CD8-positive, alpha-beta memory T cell (primary cell): ENCODE measurements at places on chromosomes 12 and 14. TPM values are rescaled to one million over a fixed set of nuclear protein-coding genes. Genes with fewer than 3 reads are reported as not detected.

Gene OLR1
- total RNA-seq, result 0.11 TPM

Gene HAL
- total RNA-seq, result 0.09 TPM

- no peak for DNase-seq
Observed at GRCh38 chr14:33837943-33838683, 112.8 kb downstream of the EGLN3 start.

DNA sequence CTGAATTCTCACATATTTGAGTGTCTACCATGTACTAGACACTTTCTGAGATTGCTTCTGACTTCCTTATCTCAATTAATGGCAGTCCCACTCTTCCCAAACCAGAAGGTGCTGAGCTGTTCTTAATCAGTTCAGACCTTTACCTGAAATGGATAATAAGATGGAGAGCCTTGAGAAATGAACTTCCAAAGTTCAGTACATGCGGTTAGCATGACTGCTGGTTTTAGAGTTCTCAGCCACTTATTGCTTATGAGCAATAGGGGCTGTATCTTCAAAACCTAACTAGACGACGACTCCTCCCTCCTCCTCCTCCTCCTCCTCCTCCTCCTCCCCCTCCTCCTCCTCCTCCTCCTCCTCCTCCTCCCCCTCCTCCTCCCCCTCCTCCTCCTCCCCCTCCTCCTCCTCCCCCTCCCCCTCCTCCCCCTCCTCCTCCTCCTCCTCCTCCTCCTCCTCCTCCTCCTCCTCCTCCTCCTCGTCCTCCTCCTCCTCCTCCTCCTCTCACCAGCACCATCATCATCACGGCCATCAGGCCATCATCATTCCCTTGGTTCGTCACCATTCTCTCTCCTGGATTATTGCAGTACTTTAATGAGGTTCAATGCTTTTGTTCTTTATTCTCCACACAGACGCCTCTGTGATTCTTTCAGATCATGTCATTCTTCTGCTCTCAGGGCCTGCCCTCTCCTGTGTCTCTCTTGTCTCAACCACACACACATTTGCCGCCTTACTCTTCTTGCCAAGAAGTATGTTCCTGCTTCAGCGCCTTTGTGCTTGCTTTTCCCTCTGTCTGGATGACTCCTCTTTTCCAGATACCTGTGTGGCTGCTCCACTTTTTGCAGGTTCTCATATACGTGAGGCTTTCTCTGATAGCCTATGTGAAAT lies 2.7 kb downstream of the PCNX1 start:
- no peak for DNase-seq

GRCh38 chr14:89990218-89990617 lies 34.5 kb downstream of the TDP1 start:
- DNase-seq, result no peak

DNA sequence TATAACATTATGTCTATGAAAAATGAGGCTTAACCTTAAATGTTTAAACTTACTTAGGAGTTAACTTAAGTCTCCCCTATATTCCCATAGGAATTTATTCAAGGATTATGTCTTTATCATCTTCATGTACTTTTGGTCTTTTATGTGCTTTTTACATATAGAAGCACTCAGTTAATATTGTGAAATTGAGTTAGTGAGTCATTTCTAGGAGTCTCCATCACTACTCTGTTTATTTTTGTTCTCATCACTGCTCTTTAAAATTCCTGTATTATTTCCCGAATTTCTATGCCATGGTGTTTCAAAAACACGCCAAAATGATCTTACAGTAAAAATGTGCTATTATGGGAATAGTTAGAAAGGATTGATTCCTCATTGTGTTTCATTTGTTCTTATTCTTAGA lies 31.6 kb downstream of the TBC1D15 start:
- DNase-seq, result no peak

DNA sequence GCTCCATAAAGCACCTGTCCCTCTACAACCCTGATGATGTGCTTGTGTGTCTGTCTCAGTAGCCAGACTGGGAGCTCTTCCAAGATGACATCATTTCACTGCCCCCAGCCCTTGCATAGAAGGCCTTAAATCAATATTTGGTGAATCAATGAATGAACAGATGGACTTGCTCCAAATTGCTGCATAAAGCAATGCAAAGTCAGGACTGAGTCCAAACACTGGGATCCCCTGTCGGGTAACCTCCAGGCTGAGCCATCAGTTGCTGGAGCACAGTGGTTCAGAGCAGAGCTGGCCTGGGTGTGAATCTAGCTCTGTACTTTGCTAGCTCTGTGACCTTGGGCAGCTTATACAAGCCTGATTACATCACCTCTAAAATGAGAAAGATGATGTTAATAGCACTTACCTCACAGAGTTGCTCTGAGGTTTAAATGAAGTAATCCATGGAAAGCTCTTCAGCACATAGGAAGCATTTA lies 120.3 kb upstream of the VASH1 start:
- no peak for DNase-seq

Gene ERP27
- 2.0 TPM for total RNA-seq

GRCh38 chr12:53254816-53255545 lies 13.1 kb upstream of the ESPL1 start:
- DNase-seq, result no peak

Gene KRT82
- not detected for total RNA-seq

- no peak for DNase-seq
Observed at GRCh38 chr14:103033681-103034096, 23.7 kb downstream of the CDC42BPB start.

Gene TAPBPL
- 29.1 TPM for total RNA-seq

Gene SLC38A4
- total RNA-seq, result not detected

Gene TC2N
- 43.1 TPM for total RNA-seq

DNA sequence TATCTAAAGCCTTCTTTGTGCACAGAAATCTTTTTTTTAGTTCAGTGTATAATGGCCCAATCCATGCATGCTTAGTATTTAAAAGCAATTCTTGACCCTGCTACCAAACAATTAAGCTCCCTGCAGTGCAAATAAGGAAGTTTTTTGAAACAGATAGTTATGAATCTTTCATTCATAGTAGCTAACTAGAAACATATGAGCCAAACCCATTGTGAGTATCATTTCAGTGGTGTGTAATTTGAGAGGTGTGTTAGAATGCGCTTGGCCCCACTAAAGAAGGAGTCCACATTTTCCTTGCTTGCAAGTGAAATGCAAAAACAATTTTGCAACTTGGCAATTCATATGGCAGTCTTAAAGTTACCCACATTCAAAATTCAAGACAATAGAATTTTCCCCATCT lies 14.4 kb downstream of the EPS8 start:
- DNase-seq, result no peak

- DNase-seq, result peak; percentile 2
Observed at GRCh38 chr12:8648576-8649205, 13.9 kb downstream of the MFAP5 start.

DNA sequence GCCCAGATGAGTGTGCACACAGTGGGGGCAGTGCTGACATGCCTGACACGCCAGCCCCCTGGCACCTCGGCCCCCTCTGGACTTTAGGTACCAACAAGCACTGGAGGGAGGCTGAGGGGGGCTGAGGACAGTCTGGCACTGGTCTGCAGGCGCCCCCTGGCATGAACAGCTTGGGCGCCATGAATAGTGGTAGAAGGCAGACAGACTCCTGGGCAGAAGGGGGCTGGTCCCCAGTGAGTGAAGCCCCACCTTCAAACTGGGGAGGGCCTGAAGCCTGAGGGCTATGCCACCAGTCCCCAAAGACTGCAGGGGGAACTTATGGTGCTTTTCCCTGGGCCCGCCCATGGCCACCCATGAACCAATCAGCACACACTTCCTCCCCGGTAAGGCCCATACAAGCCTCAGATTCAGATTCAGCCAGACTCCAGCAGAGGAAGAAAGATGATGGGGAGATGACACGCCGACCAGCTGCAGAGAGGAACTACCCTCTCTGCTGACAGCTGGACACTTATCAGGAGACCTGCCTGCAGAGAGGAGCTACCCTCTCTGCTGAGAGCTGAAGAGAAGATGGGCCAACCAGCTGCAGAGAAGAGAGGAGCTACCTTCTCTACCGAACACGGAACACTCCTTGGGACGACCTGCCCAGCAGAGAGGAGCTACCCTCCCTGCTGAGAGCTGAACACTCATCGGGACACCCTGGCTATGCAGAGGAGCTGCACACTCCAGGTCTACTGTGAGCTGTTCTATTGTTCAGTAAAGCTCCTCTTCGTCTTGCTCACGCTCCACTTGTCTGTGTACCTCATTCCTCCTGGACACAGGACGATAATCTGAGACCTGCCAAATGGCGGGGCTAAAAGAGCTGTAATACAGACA lies 324.5 kb downstream of the PCNX1 start:
- no peak for DNase-seq

DNA sequence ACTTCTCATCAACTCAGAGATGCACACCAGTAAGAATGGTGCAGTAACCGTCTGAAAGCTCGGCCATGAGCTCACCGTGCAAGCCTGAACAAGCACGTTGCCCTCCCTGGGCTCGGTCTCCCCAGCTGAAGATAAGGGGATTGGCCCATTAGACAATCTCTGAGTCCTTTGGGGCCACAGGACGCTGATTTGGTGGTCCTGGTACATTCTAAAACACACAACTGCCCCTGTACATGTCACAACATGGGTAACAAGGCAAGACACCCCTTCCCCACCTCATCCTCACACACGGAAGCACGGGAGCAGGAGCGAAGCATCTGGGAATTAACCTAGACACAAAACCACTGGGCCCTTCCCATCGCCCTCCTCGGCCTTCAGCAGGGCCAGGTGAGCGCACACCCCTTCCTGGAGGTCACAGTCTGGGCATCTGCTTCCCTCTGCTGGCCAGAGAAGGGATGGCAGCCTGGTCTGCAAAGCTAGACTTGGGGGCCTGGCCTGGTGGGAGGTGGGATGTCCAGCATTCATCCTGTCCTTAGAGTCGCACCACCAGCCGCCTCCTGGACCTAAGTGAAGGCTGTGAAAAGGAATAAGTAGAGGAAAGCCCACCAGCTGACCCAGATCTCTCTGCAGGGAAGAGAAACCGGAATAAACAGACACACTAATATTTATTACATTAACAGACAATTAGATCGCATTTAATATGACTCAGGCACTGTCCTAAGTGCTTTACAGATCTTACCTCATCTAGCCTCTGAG lies 18.9 kb upstream of the SMUG1 start:
- DNase-seq, result peak; percentile 72

DNA sequence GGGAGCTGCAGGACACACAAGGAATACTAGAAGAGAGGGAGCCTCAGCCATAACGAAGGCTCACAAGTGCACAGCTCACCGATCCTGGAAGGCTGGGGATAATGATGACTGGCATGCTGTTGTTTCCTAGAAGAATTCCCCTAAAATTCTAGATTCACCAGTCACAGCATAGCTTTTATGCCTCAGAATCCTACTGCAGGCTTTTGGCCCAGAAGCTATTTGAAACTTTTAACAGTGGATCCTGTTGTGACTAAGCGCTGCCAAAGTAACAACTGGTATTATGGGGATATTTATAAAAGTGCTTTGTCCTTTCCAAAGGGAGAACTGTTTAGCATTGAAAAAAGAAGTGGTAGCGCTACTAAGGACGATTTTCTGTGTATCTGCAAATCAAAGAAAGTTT lies 214.1 kb upstream of the PELI2 start:
- no peak for DNase-seq

Gene OTOGL
- total RNA-seq, result not detected

Gene ACOT4
- 4.0 TPM for total RNA-seq

Gene SOCS2
- total RNA-seq, result 12.9 TPM

GRCh38 chr12:69649529-69649928 lies 38.8 kb upstream of the LRRC10 start:
- no peak for DNase-seq

DNA sequence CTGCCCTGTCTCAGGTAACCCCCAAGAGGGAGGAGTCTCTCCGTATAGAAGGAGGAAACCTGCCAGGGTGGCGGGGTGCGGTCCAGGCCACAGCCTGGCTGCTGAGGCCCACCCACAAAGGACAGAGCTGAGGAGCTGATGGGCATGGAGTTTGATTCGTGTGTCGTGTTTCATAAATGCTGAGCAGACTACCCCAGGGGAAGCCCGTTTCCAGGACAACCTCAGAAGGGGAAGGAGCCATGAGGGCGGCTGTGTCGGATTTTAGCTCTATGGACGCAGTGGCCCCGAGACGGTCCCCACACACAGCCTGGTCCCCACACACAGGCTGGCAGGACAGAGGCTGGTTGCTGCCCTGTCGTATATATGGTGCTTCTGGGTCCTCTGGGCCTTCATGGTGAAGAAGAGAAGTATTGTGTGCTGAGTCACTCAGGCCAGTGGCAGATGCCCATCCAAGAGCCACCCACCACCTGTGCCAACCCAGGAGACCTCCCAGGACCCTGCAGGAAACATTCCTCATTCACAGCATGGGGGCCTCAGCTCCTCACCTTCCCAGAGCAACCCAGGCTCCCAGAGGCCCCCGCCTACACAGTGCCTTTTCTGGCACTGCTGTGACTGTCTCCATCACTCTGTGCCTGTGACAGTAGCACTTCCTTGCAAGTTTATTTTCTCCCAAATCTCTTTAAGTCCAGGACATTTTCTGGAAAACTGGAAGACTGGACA lies 63.1 kb upstream of the RIN3 start:
- no peak for DNase-seq

DNA sequence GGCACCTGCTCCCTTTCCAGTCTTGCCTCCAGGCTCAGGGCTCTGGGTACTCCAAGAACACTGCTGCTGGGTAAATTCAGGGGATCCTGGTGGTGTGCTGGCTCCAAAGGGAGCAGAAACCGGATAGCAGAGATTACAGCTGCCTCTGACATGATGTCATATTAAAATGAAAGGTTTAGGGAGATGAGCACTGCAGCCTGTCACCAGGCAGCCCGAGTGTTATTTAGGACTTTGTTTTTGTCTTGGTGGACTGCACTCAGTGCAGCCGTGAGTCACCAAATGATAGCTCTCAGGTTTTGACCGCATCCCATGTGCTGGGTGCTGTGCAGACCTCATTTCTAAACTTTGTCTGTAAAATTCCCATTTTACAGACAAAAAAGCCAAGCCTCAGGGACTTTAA lies 266.0 kb upstream of the CRY1 start:
- DNase-seq, result no peak

- DNase-seq, result no peak
Observed at GRCh38 chr12:98852181-98852580, 207.1 kb downstream of the APAF1 start.

DNA sequence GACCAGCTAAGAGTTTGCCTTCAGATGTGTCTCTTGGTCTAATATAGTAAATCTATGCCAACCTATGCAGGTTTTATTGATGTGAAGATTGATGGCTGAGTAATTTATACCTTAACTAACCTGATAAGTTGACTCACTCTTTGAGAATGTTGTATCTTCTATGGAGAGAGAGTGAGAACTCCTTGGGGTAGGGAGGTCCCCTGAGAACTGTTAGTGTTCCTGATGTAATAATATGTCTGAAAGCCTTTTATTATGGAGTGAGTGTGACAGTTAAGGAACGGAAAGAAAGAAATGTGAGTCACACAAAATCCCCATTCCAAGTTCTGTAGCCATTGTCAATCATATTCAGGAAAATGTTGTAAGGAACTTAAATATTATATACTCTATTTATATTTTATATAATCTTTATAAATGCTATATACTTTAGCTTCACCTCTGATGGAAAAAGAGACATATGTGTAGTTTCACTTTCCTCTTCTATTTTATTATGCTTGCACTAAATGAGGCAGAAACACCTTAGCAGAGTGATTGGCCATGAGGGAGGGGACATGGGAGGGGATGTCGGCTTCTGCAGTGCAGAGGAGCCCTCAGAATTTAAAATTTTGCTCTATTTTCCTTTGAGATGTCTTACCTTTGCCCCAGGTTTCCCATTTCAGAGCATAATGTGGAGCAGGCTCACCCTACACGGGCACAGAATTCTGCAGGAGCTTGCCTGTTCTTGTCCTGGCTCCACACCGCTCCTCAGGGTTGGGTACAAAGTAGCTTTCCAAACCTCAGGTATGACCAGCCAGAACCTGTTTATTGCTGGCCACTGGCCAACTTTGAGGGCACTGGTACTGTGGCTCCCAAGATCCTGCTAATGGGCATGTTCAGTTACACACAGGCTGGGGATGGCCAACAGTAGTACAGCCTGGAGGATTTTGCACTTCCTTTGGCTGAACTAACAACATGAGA lies 57.7 kb downstream of the ARF6 start:
- DNase-seq, result no peak
